ENCODE measurements at places on chromosomes 5 and 9.

GRCh38 chr5:33489481-33490067 lies 48.8 kb downstream of the TARS1 start:
- DNase-seq: no peak

DNA sequence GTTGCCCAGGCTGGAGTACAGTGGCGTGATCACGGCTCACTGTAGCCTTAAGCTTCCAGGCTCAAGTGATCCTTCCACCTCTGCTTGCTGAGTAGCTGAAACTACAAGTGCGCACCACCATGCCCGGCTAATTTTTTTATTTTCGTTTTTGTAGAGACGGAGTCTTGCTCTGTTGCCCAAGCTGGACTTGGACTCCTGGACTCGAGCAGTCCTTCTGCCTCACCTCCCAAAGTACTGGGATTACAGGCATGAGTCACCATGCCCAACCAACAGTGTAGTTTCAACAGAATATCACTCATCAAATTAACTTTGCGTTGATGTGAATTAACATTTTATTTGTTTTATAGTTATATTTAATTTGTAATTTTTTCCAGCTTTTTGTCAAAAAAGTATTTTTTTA lies 45.3 kb downstream of the WDR70 start:
- no peak for DNase-seq

DNA sequence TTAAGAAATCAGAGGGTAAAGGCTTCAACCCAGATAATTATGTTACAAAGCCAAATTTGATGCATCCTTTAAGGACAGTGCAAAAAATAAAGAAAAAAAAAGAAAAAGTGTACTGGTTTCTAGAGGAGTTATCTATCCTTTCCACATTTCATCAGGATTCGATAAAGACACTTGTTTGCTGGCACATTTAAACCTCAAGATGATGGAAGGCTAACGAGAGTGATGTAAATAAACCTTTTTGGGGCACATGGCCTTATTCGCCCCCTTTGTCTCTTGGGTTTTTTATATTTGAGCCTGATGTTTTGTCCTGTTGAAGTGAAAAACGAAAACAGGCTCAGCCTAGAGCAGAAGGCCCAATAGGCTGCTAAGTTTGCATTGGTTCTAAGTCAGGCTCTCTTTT lies 416.5 kb downstream of the TAF11L14 start:
- no peak for DNase-seq

DNA sequence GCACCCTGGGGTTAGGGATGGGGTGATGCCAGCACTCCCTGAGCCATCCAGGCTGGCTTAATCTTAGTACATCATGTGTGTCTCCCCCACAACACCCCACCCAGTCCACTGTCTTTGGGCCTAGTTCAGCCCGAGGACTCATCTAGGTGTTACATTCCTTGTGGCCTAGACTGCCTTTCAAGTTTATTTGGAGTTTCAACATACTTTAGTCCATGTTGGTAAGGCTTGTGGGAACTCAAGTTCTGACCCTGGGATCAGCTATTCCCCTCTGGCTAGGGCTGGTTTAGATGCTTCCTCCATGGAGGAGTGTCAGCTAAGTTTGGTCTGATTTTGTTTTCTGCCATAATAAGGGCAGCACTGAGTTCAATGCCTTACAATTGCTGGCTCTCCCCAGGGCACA lies 302.4 kb downstream of the SMARCA2 start:
- no peak for DNase-seq

DNA sequence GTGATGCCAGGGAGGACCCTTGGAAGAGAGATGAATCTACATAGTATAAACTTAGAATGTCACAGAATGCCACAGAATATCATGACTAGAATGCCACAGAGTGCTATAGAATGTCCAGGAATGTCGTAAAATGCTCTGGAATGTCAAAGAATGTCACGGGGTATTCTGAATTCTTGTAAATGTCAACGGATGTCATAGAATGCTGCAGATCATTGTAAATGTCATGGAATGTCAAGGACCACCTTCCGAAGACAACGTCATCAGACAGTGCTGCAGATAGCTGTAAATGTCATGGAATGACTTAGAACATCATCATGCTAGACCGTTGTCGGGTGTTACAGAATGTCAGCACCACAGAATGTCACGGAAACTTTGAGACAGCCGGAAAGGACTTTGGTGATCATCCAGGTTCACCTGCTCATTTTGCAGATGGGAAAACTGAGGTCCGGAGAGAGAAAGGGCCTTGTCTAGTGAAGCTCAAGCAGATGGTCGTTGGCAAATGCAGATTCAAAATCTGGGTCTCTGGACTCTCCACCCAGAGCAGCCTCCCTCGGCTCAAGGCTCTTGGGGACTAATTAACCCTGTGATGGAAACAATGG lies 117.1 kb downstream of the LHX2 start:
- no peak for DNase-seq

DNA sequence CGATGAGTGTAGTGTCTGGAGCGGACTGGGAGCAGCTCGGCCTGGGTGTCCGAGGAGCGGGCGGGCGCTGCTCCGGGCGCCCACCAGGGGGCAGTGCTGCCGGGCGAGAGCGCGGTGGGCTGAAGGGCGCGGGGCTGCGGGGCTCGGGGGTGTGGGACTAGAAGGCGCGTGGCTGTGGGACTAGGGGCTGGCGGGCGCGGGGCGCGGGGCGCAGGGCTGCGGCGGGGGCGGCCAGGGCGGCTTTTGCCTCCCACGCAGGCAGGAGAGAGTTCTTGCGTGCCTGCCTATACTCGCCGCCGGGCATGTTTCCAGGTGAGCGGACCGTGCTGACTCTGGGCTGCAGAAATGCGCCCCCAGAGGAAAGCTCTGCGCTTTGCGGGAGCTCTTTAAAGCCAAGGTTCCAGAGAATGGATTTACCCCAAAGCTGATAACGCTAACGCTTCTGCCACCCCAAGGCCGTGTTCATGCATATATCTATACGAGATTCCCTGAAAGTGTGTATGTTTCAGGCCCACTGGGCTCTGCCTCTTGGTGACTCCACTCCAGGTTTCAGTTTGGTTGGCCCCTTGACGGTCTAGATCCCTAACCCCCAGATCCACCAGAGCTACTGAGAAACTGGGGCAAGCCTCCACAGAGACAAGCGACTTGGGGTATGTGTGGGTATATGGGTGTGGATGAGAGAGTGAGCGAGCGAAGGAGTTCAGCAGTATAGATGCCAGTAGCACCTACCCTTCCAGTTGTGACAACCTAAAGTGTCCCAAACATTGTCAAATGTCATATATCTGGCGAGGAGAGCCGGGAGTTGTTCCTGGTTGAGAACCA lies 56.2 kb downstream of the ACER2 start:
- peak; percentile 34 for DNase-seq

DNA sequence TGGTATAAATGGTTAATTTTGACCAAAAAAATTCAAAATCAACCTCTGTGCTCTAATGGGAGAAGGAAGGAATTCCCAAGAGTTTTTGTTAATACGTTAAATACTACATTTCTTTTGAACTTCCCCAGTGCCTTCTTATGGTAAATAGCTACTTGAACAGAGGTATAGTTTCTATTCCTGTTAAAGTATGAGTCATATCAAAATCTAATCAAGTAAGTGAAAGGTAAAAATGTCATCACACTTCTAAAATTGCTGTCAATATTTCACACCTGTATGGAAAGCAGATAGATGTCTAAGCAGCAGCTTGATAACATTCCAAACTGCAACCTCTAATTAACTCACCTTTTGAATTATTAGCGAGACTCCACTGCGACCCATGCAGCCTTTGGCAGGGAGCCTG lies 214.1 kb upstream of the MEF2C start:
- no peak for DNase-seq

DNA sequence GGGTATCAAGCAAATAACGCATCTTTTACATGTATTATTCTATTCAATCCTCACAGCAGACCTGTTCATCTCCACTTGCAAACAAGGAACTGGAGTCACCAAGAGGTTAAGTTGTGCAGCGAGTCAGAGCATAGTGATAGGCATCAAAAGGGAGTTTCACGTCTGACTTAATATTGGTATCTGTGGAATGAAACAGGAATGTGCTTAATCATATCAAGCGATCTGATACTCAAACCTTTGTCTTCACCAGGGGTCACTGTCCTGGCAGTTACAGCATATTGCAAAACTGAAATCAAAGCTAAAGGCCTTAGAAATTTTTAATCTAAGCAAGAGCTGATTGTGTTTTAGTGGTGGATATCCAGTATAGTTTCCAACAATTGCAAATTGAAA lies 271.6 kb downstream of the PLK2 start:
- no peak for DNase-seq

DNA sequence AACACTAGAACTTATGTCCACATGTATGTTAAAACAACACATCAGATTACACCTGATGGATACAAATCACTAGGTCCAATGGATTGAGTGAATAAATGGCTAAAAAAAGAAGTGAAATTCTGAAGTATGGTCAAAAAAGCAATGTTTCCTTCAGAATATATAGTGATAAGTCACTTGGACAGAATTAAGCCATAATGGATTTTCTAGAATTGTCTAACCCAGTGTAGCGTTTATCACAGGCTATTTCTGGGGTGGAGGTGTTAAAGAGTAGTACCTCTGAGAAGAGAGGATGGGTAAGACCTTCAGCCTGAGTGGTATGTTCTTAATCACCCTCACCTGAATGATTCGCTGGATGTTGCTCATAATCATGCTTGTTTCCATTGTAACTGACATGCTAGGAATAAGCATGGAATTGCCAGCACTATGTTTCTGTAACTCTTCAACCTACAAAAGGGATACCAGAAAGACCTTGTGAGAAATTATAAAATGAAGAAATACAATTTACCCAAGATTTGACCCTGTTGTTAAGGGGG lies 33.2 kb downstream of the SLC31A2 start:
- no peak for DNase-seq

DNA sequence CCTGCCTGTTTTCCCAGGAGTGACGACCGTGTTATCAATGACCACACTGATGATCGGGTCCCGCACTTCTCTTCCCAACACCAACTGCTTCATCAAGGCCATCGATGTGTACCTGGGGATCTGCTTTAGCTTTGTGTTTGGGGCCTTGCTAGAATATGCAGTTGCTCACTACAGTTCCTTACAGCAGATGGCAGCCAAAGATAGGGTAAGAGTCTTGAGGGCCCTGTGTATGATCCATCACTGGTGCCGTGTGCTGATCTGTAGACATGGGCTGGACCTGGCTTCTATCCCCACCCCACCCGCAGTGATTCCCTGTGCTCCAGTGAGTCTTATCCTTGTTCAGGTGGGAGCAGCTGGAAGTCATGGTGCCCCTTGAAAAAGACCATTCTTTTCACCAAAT lies 26.0 kb downstream of the GABRP start:
- no peak for DNase-seq

DNA sequence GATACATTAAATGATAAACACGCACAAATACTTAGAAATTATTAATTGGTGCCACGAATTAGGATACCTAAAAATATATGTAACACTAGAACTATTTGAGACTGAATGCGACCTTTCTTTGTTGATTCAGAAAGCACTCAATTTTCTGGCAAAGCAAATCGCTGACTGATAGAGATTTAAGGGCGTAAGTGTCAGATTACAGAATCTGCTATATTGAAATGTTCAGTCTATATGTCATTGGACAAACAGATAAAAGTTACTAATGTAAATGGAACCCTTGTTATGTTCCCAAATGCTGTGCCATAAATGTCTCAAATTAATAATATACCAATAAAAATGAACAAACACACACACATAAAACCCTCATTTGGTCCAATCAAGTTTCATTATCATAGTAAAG lies 137.9 kb downstream of the MPDZ start:
- no peak for DNase-seq

- no peak for DNase-seq
These were observed 132.7 kb upstream of the POU5F2 start for GRCh38 chr5:93874080-93874479.

DNA sequence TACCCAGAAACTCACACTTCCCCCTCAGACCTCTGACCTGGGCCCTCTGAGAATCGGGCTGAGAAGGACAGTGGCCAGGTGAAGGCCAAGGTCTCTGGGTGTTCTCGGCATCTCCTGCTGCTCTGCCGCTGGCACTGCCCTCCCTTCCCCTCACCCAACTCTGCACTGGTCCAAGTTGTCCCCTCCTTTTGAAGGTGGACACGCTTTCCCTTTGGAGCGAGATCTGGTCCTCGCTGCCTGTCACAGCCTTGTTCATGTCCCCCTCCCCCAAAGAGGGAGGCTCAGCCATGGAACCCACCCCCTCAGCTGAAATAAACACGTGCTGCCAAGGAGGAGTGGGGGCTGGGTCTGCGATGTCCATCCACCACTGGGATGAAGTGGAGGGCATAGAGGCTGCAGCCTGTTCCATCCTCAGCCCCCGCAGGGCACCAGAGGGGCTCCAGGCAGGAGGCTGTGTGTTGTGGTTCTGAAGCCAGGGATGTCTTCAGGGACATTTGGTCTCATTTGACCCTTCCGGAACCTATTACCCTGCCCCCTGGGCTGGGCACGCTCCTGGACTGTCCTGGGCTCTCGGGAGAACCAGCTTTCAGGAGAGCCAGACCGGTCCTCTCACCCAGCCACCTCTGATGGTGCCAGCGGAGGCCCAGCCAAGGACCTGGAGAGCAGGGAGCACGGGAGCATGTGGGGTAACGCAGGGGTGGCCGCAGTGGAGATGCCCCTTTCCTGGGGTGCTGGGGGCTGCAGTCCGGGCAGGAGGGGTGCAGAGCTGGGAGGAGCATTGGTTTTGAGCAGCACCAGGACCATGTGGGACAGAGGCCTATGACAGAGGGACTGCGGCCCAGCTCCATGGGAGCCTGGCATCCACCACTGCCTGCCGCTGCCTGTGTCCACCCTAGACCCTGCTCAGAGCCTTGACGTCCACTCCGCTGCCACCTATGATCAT lies 4.7 kb upstream of the LCN2 start:
- no peak for DNase-seq

- no peak for DNase-seq
These were observed 933.6 kb downstream of the CDH12 start for GRCh38 chr5:21919414-21920022.

GRCh38 chr5:144048259-144048856 lies 122.1 kb downstream of the YIPF5 start:
- no peak for DNase-seq

DNA sequence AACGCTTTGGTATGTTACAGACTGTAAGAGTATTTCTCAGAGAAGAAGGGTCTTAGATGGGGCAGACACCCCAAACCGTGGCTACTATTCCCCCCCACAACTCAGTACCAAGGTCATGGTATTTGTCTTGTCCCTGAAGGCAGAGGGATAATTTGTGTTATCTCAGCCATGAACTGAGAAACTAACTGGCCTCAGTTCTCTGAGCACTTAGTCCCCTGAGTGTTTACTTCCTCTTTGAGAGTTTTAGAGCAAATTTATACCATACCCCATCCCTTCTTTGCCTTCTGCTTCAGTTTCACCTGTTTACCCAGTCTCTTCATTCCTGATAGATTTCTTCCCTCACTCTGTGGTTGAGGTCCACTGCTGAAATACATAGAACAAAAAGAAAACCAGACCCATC lies 183.9 kb downstream of the LRRC70 start:
- no peak for DNase-seq

DNA sequence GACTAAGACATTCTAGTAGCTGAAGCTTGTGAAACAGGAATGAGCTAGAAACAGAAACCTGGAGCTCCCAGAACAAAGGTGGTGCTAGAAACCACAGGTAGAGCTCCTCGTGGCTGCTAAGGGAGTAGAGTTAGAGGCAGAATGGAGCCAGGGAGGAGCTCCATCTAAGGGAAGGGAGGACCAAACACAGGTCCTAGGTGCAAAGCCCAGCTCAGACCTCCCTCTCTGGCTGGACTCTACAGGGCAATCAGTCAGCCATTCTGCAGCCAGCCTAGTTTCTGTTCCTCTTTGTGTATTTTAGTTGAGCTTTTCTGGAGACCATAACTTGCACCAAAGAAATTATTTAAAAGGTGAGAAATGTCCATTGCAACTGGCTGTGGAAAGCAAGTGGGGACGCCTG lies 70.4 kb downstream of the CRB2 start:
- DNase-seq: no peak
